ENCODE measurements at places on chromosomes 12 and 14. TPM values are rescaled to one million over a fixed set of nuclear protein-coding genes. Genes with fewer than 3 reads are reported as not detected.

GRCh38 chr12:1838205-1838993, 18.0 kb downstream of the LRTM2 start:
- no peaks in the 10 kb centered on the region for H3K4me1 ChIP-seq
- no peaks in the 10 kb centered on the region for H3K27me3 ChIP-seq
- no peak for DNase-seq
- no peak overlapping the region for H3K27ac ChIP-seq

The MYO1A gene
- total RNA-seq, result 4.2 TPM

DNA sequence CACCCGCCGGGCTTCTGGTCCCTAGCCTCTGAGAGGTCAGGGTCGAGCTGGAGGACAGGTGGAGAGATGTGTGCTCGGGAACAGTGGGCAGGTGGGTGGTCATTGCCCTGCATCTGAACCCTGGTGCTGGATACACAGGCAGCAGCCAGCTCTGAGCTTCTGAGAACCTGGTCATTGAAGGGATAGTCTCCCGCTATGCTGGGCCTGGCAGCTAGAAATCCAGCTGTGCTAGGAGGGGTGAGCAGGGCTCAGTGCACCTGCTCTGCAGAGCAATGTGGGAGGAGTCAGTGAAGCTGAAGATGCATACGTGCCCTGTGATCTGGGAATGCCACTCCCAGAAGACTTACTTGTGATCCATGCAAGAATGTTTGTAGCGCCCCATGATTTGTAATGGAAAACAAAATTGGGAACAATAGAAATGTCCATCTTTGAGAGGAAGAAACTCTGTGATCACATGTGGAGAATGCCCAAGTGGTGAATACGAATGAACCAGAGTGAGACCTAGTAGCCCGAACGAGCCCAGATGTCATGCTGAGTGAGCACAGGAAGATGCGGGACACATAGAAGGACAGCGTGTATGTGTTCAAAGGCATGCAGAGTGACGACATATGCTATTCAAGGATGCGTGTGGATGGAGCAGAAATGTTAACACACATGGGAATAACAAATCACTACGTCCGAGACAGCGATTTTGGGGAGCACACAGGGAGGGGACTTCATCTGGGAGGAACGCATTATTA, 63.4 kb downstream of the AACS start:
- peaks cover 22% of the 10 kb centered on the region for H3K36me3 ChIP-seq
- H3K4me1 ChIP-seq, result no peaks in the 10 kb centered on the region
- H3K27ac ChIP-seq, result no peak overlapping the region
- no peaks in the 10 kb centered on the region for H3K27me3 ChIP-seq

The TNFAIP2 gene
- total RNA-seq, result 0.64 TPM

DNA sequence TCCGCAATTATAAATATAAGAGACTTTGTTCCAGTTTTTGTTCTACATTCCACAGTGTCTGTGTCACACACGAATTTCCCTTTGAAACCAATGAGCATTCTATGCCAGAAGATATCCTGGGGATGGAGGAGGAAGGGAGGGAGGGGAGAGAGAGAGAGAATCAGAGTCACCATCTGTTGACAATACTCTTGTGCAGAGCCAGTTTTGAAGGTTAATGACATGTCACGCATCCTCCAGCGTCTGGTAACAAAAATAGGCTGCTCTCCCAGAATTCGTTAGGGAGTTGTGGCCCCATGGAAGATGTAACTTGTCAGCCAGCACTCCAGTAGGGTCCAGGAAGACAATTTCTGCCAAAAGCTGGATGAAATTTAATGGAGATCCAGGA, 213.5 kb upstream of the KRR1 start:
- no peak for DNase-seq
- no peak overlapping the region for H3K4me3 ChIP-seq
- H3K27ac ChIP-seq, result no peak overlapping the region

DNA sequence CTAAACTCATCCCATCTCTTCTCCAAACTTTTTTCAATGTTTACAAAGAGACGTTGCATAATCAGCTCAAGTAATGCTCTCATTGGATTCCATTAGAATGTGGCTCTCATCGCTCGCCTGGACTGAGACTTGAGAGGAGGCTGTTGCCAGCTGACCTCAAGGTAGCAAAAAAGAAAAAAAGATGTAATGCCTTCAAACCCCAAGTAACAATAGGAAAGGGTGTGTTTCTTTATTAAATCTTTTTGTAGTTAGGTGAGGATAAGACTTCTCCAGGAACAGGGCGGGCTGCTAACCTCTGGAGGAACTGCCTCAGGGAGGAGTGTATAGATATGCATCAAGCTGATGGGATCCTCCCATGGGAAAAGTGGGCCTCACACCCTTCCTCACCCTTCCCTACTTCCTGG, 956 bp upstream of the PTHLH start:
- peaks cover 9% of the 10 kb centered on the region for H3K4me1 ChIP-seq
- DNase-seq, result no peak
- H3K27me3 ChIP-seq, result peaks cover 86% of the 10 kb centered on the region

DNA sequence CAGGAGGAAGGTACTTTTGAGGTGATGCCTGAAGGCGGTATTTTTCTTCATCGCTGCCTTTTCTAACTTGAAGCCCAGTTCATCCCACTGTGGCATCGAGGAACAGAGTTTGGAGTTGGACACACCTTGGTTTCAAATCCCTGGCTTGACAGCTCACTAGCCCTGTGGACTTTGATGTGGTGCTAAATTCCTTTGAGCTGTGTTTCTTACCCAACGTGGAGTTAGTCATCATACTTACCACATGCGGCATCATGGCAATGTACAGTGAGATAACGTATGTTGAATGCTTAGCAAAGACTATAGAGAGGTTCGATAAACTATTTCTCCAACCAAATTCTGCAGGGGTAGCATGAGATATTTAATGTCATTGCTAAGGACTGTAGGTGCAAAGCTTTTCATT, 3.4 kb downstream of the PLEKHG3 start:
- peaks cover 45% of the 10 kb centered on the region for H3K4me1 ChIP-seq
- DNase-seq, result no peak
- no peaks in the 10 kb centered on the region for H3K36me3 ChIP-seq
- peaks cover 55% of the 10 kb centered on the region for H3K27me3 ChIP-seq
- H3K4me3 ChIP-seq, result no peak overlapping the region

The INHBE gene
- total RNA-seq, result 0.25 TPM

The LRRC10 gene
- not detected for total RNA-seq

The SAMD15 gene
- total RNA-seq, result 0.41 TPM

The RPGRIP1 gene
- not detected for total RNA-seq

DNA sequence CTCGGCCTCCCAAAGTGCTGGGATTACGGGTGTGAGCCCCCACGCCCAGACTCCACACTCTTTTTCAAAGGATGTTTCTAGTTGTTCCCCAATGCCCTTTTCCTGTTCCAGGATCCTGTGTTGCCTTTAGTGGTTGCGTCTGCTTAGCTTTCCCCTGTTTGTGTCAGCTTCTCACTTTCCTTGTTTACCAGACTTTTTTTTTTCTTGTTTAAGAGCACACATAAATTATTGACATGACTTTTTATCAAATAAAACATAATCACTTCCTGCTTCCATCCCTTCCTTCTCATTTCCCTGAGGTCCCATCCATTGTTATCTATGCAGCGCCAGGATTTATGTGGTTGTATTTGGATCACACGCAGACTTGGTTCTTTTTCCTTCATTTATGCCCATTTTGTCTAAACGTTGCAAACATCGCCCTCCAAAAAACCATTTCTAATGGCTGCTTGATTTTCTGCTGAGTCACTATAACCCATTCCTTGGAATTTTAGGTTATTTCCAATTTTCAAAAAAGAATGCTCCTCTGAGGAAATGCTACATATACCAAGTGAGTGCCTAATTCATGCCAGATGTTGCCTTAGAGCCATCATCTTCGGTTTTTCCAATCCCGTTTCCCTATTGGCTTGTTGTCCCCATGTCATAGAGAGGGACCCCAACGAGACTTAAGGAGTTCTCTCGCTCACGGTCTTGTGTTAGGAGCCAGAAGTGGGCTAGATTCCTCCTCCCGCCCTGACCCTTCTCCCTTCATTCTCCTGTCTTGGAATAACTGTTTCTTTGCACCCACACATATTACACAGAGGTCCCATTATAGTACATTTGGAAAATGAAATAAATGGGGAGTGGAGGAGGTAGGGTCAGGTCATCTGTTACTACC, 13.5 kb upstream of the CYP46A1 start:
- no peaks in the 10 kb centered on the region for H3K27me3 ChIP-seq
- H3K4me3 ChIP-seq, result no peak overlapping the region
- no peak for DNase-seq

- no peak overlapping the region for H3K27ac ChIP-seq
- H3K27me3 ChIP-seq, result peaks cover 2% of the 10 kb centered on the region
- H3K4me3 ChIP-seq, result no peak overlapping the region
- H3K4me1 ChIP-seq, result no peaks in the 10 kb centered on the region
- DNase-seq, result no peak
These were observed 59.7 kb downstream of the DAO start for GRCh38 chr12:108939594-108939993.

The NYNRIN gene
- 0.34 TPM for total RNA-seq
